ENCODE measurements at places on chromosomes 7 and 10.

- DNase-seq = no peak
Observed at GRCh38 chr10:112532189-112532588, 85.2 kb downstream of the VTI1A start.

DNA sequence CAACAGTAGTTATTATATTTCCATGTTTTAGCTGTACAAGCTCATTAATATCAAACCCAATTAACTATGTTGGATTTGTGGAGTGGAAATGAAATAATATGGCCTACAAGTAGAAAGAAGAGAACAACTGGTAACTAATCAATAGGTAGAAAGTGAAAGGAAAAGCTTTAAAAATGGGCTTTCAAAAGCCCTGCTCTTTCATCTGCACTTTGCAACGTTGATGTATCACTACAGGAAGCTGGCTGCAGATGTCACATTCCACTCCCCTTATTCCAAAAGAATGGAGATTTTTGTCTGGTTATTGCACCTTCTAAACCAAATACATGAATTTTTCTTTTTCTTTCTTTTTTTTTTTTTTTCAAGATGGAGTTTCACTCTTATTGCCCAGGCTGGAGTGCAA, 11.7 kb upstream of the MKI67 start:
- DNase-seq = no peak

- DNase-seq = no peak
Observed at GRCh38 chr7:67947646-67948045, 951.0 kb downstream of the TYW1 start.

- no peak for DNase-seq
Observed at GRCh38 chr10:15123749-15124184, 26.6 kb downstream of the RPP38 start.

GRCh38 chr10:121002586-121003205, 151.5 kb downstream of the WDR11 start:
- no peak for DNase-seq

GRCh38 chr7:3157566-3158287, 114.1 kb upstream of the CARD11 start:
- DNase-seq = no peak

- DNase-seq = no peak
Observed at GRCh38 chr10:124259139-124259825, 159.4 kb downstream of the OAT start.

GRCh38 chr7:100077205-100077604, 4.3 kb downstream of the ZNF3 start:
- no peak for DNase-seq

DNA sequence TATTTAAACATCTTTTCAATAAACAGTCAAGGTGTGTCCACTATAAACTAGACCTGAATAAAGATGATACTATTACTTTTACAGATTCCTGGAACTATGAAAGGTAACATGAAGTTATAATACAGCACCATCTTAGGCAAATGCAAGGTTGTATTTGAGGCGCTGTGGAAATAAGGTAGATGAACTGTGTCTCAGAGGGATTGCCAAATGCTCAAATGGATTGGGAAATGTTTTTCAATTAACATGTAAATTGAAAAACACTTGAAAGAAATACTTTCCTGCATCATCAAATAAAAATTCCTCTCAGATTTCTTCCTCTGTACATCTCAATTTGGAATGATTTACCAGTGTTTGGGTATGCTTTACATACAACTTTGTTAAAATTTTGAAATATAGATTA, 139.4 kb downstream of the DKK1 start:
- DNase-seq = no peak

- no peak for DNase-seq
Observed at GRCh38 chr10:84196083-84196482, 1.7 kb downstream of the CDHR1 start.

DNA sequence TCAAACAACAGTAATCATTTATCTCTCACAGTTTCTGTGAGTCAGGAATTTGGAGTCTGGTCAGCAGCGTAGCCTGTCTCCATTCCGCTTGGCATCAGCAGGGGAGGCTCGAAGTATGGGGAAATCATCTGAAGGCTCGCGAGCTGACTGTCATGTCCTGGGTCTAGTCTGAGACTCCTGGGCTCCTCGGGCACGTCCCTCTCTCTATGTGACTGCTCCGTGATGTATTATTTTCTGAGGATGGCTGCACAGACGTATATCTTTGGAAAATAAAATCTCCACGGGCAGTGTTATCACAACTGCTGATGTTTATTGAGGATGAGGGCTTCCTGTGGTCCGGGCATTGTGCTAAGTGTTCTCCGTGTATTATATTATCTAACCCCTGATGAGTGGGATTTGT, 23.3 kb upstream of the PCGF5 start:
- DNase-seq = no peak

DNA sequence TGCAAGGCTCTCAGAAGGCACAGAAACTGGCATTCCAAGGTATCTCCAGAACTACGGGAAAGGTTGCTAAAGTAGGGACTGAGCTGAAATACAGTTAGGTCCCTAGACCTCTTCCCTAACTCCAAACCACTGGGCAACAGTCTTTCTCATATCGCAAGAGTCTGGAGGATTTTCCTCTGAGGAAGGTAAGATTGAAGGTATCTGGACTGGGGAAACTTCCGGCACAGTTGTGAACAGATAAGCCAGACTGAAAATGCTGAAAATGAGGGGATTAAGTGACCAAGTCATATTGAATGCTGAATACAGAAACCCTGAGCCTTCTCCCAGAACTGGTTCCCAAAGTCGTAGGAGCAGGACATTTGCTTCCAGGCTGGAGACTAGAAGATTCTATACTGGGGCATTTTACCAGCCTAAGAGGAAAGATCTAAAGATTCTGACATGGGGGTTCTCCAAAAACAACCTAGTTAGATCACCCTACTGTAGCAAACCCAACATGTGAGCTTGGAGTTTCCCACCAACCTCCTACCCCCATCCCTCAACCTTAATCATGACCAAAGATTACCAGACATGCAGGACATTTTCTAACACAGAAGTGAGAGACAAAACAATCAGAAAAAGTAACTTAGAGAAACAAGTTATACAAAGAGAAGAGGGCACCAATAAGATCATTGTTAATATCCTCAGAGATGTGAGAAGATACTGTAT, 2.8 kb upstream of the PRRT4 start:
- no peak for DNase-seq

GRCh38 chr10:119190353-119190752, 11.7 kb upstream of the PRDX3 start:
- DNase-seq = no peak

- DNase-seq = no peak
Observed at GRCh38 chr10:121873236-121873635, 54.6 kb downstream of the ATE1 start.

GRCh38 chr10:17647326-17647725, 3.4 kb downstream of the STAM start:
- no peak for DNase-seq

GRCh38 chr10:121735263-121735662, 137.0 kb upstream of the FGFR2 start:
- no peak for DNase-seq

- DNase-seq = no peak
Observed at GRCh38 chr7:33079763-33080690, 17.5 kb upstream of the NT5C3A start.

DNA sequence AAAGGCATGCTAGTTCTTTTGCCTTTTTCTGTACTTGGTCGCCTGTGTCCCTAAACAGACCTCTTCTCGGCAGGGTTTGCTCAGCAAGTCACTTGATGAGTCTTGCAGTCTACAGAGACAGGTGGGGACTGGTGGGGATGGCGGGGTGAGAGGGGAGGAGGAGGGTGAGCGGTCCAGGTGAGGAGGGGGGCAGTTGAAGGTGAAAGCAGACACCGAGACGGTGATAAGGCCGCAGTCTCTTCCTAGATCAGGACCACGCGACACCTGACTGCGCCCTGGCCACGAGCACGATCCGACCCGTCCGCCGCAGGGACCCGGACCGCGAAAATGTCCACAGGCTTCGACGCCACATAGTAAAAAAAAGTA, 566 bp downstream of the ASNS start:
- no peak for DNase-seq

DNA sequence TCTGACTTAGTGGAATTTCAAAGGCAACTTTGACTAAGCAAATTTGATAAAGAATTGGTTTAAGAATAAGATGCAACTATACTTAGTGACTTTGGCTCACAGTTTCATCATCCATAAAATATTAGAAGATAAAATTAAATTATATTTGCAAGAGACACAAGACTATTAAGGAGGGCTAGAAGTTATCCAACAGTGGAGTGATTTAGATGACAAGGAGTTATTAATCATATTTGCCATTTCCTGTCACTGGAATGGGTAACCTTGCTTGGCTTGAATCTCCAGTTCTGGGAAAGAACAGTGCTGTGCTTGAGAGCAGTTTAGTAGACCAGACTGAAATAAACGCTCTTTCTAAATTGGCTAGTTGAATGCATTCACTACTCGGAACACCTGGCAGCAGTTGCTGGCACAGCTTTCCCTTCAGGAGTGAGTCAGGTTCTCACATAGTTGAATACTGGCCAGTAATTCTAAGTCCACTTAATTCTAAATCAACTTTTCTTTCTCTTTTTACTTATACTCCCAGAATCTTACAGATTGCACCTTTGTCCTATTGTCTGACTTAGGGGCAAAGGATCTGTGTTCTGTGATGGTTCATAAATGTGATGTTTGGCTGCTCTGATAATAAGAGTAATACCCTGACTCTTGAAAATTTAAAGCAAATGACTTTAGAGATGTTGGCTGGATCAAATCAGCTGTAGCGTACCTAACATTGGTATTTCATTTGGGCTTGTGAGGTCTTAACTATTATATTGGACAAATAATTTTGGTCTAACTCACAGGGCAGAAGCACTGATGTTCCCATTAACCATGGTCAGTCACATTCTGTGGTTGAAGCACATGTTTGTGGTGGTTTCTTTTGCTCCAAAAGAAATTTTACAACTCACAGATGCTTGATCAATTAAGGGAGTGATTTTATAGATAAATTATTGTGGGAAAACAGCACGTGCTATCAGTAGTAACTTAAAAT, 16.6 kb downstream of the STMP1 start:
- no peak for DNase-seq

- DNase-seq = no peak
Observed at GRCh38 chr7:99210265-99210970, 2.5 kb upstream of the KPNA7 start.

- DNase-seq = no peak
Observed at GRCh38 chr7:128792471-128793180, 858 bp downstream of the CCDC136 start.

DNA sequence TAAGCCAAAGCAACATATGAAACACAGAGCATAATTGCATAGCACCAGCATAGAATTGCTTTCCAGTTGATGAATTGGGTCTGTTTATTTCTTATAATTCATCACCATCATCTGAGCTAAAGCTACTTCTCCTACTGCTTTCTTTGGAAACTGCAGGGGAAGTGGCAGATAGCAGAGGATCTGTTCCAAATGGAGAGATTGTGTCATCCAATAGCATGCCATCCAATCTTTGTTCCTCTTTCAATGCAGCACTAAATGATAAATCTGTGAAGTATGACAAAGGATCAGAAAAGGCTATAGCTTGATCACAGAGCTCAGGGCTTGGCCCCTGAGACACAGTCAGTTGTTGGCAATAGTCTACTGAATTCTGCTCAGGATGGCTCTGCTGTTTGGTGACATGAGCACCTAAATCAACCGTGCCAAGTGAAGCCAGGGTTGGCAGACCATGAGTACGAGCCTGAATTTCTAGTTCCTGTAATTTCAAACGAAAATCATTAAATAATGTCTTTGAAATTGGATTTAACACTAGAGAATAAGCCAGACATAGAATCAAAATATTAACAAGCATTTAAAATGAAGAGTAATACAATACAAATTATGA, 90.0 kb downstream of the TFEC start:
- no peak for DNase-seq

DNA sequence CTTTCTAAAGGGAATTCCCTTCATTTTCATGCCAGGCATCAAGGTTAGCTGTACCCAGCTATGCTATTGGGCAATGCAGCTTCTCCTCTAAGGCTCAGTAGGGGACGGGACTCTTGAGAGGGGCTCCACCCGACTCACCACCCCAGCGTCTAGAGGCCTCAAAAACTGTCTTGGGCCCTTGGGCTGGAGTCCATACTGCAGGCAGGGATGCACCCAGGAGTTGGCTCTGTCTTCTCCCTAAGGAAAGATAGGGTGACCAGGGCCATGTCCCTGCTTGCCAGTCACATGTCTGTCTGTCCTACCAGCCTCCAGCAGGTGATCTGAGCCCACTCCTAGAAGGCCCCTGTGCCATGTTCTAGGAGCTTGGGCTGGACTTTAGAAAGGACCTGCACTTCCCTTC, 1.2 kb downstream of the OPN4 start:
- DNase-seq = no peak

GRCh38 chr7:16504019-16504418, 22.6 kb upstream of the LRRC72 start:
- DNase-seq = no peak

GRCh38 chr10:89421018-89421476, 6.7 kb downstream of the IFIT5 start:
- no peak for DNase-seq

GRCh38 chr7:76354516-76354915, 4.3 kb downstream of the YWHAG start:
- DNase-seq = no peak

GRCh38 chr10:58618158-58618676, 105.5 kb downstream of the BICC1 start:
- no peak for DNase-seq

DNA sequence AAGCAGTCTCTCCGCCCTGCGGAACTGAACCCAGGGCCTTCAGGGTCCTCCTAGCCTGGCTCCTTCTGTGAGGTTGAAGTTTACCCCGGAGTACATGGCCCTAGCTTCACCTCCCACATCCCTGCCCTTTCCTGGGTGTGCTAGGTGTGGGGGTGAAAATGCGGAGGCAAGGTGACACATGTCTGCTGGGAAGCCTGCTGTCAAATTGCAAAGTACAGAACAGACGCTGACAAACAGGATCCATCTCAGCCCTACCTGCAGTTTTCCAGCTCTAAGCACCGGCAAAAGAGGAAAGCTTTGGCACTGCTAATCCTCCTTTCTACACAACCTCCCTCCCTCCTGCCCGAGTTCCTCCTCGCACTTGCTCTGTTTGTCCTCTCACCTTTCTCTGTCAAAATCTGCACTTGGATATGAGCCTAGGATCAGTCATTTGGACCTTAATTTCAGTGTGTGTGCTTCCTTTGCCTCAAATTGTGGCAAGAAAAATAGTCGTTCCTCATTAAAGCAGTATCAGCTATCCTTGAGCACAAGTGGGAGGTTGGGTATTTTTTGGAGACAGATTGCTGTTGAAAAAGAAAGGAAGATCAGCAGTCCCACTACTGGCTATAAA, 14.4 kb upstream of the GPR15LG start:
- no peak for DNase-seq

DNA sequence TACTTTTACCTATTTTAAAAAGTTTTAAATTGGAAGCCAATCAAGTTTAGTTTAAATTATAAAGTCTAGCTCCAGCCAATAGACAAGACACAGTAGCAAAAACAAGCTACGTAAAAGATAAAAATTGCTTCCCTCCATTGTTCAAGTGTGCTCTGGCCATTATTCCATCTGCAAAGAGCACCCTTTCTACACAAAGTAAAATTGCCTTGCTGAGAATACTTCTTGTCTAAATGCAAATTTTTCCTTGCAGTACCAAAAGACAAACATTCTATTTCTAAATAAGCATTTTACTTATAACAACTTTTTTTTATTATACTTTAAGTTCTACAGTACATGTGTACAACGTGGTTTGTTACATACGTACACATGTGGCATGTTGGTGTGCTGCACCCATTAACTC, 75.9 kb upstream of the ZNF746 start:
- DNase-seq = no peak

GRCh38 chr10:111200505-111201186, 123.8 kb downstream of the ADRA2A start:
- no peak for DNase-seq
